ENCODE measurements at places on chromosomes 7 and 10.

- DNase-seq = no peak
These were observed 303.9 kb downstream of the WDR37 start for GRCh38 chr10:1360011-1360557.

DNA sequence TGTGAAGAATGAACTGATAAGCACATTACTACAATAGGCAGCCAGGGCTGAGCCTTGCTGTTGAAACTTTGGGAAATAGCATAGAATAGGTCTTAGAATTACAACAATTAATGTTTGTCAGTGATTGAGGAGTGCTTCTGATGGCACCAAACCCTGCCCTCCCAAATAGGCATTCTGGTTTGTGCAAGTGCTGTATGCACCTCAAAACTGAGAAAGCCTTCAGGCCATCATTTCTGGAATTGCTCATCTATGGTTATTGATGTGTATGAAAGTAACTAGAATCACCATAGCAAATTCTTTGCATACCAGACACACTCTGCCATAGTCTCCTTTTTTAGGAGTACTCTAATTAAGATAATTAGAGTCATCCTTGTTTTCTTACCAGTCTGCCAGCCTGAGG lies 585.0 kb upstream of the MBL2 start:
- DNase-seq = no peak

DNA sequence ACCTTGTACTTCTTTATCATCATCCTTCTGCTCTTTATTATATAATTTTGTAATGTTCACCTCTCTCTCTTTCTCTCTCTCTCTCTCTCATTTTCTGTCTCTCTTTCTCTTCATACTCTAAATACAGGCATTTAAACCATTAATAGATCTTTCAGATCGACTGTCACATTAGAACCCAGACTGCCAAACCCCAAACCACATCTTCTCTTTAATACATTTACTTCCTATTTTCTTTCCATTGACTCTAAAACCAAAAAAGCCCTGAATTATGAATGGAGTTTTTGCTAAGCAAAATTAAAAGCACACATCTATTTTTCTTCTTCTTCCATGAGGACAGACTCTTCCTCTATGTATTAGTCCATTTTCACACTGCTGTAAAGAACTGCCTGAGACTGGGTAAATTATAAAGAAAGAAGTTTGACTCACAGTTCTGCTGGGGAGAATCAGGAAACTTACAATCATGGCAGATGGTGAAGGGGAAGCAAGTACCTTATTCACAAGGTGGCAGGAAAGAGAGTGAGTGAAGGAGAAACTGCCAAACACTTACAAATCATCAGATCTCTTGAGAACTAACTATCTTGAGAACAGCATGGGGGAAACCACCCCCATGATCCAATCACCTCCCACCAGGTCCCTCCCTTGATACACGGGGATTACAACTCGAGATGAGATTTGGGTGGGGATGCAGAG lies 272.7 kb upstream of the MGMT start:
- no peak for DNase-seq

- DNase-seq = no peak
These were observed 127.9 kb downstream of the INSYN2A start for GRCh38 chr10:127068485-127068884.

GRCh38 chr7:73894733-73895551 lies 34.0 kb downstream of the TMEM270 start:
- DNase-seq = peak; percentile 100

GRCh38 chr7:20352573-20353306 lies 22.0 kb downstream of the ITGB8 start:
- DNase-seq = peak; percentile 91

DNA sequence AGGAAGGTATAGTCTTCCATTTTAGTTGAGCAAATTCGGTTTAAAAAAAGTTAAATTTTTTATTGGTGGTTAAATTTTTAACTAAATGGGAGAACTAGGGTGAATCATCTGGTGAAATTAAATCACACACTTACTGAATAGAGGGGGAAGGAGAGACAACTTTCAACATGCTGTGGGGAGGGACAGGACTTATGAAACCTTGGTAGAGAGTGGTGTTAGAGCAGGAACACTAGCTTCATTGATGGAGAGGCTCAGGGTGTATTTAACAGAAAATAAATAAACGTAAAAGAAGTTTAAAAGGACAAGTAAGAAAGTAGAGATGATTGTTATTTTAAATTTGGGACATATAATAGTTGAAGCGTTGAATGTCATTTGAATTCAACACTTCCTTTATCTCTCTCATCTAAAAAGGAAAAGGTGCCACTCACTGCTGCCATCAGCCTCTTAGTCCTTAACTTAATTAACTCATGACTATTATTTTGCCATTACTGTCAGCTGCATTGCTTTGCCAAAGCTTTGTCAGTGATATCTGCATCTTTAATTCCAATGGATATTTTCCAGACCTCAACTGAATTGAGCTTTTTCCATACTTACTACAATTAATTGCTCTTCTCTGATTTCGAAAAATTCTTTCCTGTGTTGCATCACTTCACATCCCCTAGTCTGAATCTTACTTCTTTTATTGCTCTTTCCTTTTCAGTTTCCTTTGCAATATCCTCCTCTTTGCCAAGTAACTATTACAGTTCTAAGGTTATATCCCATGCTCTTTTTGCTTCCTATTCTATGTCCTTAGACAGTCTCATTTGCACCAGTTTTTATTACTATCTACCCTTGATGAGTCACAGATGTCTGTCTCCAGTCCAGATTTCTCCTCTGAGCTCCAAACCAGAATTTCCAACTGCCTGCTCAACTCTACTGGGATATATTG lies 71.7 kb downstream of the GNAT3 start:
- DNase-seq = peak; percentile 87

- no peak for DNase-seq
These were observed 105.4 kb upstream of the RHOBTB1 start for GRCh38 chr10:61049386-61049785.

DNA sequence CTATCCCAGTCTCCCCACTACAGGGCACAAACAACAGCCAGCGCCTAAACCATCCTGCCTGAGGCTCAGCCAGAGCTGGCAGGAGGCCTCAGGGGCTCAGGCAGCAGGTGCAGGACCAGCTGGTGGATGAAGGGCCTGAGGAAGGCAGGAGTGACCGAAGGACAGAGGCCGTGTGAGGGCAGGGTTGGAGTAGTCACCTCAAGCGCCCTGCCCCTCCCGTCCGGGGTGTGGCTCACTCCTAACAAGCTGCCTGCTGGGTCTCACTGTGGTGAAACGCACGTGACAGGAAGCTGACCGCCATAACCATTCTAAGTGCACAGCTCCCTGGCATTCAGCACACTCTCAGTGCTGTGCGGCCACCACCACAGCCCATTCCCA lies 281.1 kb downstream of the ELFN1 start:
- DNase-seq = peak; percentile 34

GRCh38 chr7:137546671-137547070 lies 203.1 kb upstream of the PTN start:
- DNase-seq = no peak

GRCh38 chr7:157620616-157621015 lies 283.8 kb downstream of the DNAJB6 start:
- DNase-seq = no peak

DNA sequence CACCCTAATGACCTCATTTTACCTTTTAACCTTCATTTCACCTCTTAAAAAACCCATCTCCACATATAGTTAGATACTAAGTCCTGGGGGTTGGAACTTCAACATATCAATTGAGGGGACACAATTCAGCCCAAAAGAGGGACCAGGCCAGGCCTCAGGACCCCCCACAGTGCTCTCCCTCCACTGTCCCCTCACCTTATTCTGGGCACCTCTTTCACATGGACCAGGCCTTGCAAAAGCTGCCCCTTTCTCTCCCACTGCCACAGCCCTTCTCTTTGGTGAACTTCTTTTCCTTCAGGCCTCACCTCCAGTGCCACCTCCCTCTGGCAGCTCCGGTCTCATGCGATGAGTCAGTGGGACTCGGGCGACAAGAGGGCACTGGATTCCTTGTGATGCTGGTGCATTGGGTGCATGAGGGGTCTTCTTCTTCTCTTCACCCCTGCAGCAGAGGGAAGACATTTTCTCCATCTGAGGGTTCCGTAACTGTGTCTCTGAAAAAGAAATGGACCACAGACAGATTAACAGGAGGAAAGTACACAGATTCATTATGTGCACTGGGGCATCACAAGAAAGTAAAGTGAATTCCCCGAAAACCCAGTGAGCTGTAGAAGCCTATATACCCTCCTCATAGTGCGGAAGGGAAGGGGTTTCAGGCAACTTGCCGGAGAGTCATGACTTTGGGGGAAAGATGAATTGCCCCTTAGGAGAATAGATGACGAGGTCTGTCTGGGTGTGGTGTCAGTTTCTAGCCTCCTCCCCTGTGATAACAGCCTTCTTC lies 288.7 kb upstream of the IGFBP3 start:
- DNase-seq = no peak

DNA sequence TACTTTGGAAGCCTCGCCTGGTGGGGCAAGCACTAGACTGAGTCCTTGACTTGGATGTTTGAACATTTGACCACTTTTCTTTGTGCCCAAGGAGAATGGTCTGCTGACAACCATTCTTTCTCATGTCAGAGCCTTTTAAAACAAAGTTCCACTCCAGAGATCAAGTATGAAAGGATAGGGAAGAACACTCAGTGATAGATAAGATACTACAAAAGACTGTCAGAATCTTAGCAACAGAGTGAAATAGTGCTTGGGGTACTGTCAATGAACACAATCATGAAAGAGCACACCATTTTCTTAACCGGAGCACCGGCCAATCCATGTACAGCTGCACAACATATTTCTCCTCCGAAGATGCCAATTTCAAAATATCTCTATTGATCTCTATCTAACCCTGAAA lies 82.8 kb upstream of the ADO start:
- DNase-seq = no peak

DNA sequence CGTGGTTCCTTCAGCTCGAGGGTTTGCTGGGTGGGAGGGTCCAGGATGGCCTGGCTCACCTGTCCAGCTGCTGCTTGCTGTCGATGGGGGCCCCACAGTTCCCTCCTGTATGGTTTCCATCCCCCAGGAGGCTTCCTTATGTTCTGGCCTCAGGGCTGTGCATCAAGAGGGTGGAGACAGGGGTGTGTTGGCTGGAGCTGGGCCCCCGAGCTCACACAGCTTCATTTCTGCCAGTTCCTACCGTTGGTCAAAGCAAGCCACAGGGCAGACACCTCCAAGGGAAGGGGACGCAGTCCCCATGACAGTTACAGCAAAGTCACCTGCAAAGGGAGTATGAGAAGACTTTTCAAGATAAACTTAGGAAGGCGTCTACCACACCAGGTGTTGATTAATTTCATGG lies 156.9 kb downstream of the EBF3 start:
- no peak for DNase-seq

DNA sequence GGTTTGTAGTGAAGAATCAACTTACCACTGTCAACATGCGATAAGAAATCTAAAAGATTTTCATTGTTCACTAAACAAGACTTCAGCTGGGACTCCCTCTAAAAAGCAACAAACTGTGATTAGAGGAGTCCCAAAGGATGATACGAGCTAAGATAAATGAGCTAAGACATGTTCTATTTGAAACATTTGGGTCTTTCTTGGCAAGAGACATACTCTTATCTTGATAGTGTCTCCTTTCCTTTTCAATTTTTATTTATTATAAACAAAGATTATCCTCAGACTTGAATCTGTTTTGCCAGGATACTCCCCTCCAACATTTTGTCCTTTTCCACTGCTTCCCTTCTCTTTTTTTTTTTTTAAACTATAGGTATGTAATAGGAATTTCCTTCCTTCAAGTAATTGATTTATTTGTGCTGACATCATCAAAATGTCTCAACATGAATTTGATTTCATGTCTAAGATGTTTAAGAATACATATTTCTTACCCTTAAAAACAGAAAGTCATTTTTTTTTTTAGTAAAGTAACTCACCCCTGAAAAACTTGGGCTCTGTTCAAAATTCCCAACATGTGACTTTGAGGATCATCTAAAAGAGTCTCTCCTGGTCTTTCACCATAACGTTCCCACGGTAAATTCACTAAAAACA lies 158.4 kb upstream of the NRP1 start:
- DNase-seq = no peak

DNA sequence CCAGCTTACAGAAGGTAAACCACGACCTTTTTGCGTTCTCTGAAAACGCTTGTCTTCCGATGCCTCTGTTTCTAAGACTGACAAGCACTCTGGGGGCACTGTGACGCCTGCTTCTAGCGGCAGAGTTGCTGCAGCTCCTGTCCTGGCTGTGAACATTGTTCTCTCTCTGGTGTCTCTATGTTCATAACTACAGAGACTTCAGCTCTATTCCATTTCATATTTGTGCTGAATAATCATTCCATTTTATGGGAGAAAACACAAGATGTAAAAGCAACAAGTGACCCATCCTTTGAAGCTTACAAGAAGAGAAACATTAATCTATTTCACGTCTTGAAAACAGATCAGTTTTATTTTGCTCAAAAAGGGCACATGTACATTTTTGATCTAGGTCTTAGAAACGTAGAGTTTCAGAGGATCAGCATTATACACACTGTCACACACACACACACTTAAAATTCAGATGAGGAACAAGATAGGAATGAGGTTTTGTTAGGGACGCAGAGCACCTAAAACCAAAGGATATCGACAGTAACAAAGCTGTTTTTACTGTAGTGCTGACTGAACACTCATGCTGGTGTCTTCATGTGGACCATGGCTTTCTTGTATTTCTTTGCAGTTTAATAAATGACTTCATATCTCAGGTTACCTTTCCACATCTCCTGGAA lies 3.0 kb downstream of the IKZF1 start:
- DNase-seq = no peak

DNA sequence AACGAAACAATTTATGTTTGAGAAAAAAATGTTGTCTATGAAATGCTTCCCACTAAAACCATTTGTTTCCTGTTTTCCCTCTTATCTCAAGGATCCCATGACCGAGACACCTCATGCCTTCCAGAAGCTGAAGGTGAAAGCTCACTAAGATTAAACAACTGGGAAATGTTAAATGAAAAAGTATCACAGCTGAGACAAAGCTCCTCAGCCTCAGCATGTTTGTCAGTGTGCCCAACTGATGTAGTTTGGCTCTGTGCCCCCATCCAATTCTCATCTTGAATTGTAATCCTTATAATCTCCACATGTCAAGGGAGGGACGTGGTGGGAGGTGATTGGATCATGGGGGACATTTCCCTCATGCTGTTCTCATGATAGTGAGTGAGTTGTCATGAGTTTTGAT lies 327.3 kb downstream of the HTR7 start:
- peak; percentile 19 for DNase-seq

DNA sequence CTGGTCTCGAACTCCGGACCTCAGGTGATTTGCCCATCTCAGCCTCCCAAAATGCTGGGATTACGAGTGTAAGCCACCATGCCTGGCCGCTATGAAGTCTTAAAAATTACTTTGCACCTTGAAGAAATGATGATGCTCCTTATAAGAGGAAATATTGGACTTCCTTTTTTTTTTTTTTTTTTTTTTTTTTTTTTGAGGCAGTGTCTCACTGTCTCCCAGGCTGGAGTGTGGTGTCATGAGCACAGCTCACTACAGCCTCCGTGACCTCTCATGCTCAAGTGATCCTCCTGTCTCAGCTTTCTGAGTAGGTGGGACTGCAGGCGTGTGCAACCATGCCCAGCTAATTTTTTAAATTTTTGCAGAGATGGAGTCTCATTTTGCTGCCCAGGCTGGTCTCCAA lies 65.3 kb downstream of the KMT2E start:
- no peak for DNase-seq

GRCh38 chr7:113099284-113099919 lies 12.8 kb upstream of the GPR85 start:
- no peak for DNase-seq
